GM19239 (cell line): ENCODE measurements at places on chromosomes 3 and 15.

- no peak for DNase-seq
Observed at GRCh38 chr3:117674321-117674720, 964.7 kb downstream of the TUSC7 start.

GRCh38 chr3:99878005-99878404 is 60.3 kb downstream of the CMSS1 start:
- DNase-seq, result no peak

DNA sequence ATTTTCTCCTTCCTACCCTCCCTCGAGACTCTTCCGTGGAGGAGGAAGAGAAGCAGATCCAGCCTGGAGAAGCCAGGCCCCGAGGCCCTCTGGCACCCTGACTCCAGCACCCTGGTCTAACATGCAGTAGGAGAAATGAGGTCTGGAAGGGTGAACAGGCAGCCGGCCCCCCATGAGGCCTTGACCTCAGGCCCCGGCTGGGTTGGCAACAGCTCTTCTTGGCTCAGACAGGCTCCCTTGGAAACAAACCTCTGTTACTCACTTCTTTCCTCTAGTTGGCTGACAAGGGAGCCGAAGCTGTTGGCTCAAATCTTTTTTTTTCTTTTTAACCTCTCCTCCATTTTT is 73.4 kb downstream of the CPN2 start:
- no peak for DNase-seq

GRCh38 chr3:117404141-117404540 is 694.6 kb downstream of the TUSC7 start:
- DNase-seq, result no peak

GRCh38 chr3:42713747-42714146 is 11.1 kb upstream of the HHATL start:
- no peak for DNase-seq

DNA sequence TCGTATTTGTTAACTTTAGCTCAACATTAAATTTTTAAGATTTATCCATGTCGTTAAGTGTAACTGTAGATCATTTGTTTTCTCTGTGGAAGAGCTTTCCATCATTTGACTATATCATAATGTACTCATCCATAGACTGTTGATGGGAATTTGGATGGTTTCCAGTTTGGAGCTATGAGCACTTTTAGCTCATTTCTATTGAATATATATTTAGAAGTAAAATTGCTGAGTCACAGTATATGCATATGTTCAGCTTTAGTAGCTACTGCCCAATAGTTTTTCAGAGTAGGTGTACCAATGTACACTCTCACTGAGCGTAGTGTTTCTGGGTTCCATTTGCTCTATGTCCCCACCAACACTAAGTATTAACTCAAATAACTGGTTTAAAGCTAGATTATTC is 263.0 kb downstream of the ULK4 start:
- DNase-seq, result no peak

- DNase-seq, result no peak
Observed at GRCh38 chr3:136353461-136353860, 103.3 kb downstream of the PCCB start.

GRCh38 chr3:59563966-59564365 is 514.1 kb upstream of the CFAP20DC start:
- no peak for DNase-seq

DNA sequence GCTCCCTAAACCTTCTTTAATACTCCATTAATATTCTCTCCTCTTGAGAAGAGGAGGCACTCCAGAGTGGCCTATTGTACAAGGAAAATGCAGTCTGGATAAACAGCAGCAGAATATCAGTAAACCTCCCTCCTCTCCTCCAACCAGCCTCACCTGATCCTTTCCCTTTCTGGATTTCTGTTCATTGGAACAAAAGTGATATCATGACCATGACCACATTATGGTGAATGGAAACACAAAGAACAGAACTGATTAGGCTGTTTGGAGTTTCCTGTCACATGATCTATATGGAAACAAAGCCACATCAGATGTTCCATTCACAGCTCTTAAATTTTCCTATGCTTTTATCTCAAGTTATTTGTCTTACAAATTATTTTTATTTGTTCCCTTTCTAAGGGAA is 14.6 kb downstream of the C2CD4B start:
- no peak for DNase-seq

- no peak for DNase-seq
Observed at GRCh38 chr3:197137751-197138150, 108.1 kb upstream of the MELTF start.

GRCh38 chr3:142086581-142087090 is 62.7 kb downstream of the TFDP2 start:
- no peak for DNase-seq

- DNase-seq, result no peak
Observed at GRCh38 chr3:59424268-59425010, 374.6 kb upstream of the CFAP20DC start.

GRCh38 chr15:85716261-85716660 is 78.5 kb downstream of the KLHL25 start:
- DNase-seq, result no peak

DNA sequence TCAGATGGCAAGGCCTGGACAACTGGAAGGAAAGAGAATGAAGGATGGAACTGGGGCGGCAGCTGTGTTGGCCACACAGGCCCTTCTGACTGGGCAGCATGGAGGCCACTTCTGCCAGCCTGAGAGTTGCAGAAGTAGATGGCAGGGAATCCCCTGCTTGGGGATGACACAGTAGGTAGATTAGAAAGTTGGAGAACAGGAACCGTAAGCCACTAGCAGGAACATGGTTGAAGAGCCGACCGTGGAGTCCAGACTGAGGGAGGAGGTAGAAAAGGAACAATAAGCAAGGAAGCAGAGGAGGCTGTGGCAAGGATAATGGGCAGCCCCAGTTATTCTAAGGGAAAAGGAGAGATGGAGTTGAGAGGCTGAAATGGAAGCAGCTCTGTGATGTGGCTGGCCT is 26.4 kb upstream of the ZNF774 start:
- no peak for DNase-seq

DNA sequence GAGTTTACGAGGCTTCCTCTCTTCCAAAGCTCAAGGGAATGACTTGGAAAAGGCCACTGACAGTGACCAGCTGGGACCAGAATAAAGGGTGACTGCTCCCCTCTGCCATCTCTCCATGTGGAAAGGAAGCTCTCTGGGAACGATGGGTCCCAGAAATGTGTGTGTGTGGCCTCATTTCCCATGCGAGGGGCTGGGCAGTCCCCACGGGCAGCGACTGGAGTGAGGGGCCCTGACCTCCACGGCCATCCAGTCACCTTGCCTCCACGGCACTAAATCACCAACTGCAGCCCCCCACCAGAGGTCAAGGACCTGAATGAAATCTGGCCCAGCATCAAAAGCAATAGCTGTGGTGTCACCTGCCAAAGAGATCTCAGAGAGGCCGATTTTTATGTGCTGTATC is 29.6 kb downstream of the RGMA start:
- DNase-seq, result no peak

DNA sequence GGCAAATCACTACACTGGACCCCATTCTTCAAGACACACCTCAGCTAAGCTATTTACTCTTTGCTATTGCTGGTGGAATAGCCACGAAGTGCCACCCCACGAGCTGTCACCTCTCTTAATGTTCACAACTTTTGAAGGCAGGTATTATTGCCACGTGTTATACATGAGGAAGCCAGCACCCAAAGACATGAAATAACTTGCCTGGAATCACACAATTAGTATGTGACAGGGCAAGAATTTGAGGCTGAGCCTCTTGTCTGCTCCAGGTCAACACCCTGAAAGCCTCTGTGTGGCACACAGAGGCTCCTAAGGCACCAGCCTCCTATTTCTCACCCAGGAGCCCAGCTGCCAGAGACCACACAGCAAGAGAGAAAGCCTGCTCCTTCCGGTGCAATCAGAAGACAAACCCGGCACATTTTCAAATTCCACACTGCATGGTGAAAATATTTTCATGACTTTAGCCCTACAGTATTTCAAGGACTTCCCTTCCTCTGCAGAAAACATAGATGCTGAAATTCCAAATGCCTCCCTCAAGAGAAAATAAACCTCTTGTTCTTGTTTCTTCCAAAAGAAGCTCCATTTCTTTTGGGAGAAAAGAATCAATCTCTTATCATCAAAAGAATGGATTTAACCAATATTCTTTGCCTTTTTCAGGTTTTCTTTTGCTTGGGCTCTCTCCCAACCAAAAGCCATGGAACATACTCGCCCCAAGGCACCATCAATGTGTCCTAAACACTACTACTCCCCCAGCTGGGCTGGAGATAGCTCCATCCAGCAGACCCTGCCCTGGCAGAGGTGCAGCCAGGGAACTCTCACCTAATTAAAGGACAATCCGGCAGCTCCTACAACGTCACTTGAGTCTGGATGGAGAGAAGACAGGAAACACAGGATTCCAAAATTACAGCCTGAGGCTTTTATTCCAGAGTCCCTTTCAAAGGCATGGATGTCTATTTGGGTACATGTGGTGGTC is 84.7 kb upstream of the THBS1 start:
- no peak for DNase-seq

GRCh38 chr3:84444726-84445521 is 513.9 kb upstream of the CADM2 start:
- DNase-seq, result no peak

GRCh38 chr3:62611541-62612240 is 238.3 kb upstream of the FEZF2 start:
- DNase-seq, result no peak

- no peak for DNase-seq
Observed at GRCh38 chr3:145089337-145089736, 1071.6 kb downstream of the PLOD2 start.

GRCh38 chr3:161559177-161559998 is 62.8 kb downstream of the OTOL1 start:
- no peak for DNase-seq

DNA sequence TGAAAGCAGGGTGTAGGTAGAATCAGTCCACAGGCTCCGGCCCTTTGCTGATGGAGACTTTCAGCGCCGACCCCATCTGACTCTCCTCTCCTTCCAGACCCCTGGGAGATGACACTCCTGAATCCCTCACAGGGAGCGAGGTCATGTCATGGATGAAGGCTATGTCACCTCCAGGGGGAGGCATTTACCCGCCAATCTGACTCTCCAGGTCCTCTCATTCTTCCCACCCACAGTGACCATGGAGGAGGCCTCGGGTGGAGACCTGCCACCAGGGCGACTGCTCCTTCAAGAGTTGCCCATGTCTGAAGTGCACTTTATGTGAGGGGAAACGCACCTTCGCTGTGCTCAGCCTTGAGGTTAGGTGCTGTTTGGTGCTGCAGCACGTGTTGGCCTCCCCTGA is 112.7 kb downstream of the KLF13 start:
- DNase-seq, result no peak

DNA sequence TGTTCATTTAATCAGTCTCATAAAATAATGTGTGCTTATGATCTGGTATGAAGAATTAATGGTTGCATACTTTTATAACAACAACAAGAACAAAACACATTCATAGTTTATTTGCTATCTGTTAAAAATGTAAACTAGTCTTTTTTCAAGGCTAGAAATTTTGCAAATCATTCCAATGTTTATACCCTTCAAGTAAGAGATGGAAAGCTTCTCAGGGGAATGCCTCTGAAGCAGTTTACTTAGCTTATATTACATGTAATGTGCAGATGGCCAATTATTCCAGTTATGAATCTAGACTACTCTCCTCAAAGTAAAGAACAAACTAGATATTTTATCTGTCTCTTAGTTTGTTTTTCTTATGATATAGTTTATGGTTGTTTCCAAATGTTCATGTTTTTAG is 575.4 kb downstream of the NAALADL2 start:
- DNase-seq, result no peak

DNA sequence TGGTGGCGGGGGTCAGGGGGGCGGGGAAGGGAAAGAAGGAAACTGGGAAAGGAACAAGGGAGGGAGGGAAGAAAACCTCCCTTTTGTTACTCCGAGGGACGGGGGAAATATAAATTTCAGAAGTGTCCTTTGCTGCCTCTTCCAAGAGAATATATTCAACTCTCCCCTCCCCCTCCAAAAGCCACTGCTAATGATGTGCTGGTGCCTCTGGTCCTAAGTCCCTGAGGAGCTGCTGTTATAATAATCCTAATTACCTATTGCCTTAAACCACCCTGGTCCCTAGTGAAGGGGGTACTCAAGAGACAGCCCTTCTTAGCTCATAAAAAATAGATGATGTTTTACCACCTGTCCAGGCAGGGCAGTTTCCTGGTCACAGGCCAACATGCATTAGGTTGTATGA is 118.3 kb upstream of the TRIM42 start:
- DNase-seq, result no peak

DNA sequence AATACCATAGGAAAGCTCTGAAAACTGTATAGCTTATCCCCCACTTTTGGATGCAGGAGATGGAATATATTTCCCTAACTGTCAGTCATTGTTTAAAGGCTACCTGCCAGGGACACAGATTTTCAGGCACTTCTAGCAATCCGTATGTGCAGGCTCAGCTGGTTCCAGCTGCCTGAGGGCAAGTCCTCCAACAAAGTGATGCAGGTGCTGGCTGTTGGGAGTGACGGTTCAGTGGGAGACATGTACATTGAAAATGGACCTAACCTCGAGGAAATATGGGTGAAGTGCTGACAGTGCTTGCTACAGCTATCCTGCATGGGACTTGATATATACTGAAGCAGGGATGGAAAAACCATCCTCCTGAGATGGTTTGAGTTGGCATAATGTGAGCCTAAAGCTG is 153.1 kb upstream of the GAP43 start:
- no peak for DNase-seq

GRCh38 chr3:114178770-114179368 is at the start of gene DRD3:
Gene DRD3 (minus strand): TSS chr3:114179052. CDS start chr3:114171992, 7,060 bp downstream.
- no peak for DNase-seq

DNA sequence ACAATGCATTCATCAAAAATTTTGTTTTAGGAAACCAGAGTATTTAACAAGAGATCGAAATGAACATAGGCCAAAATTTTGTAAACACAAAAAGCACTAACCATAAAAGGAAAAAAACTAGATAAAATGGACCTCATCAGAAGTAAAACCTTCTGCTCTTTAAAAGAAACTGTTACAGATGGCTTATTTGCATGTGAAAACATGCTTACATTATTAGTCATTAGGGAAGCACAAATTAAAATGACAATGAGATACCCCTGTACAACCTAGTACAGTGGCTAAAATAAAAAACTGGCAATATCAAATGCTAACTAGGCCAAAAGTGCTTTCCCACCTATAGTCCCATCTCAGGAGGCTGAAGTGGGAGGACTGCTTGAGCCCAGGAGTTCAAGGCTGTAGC is 19.3 kb downstream of the UBR1 start:
- no peak for DNase-seq

- DNase-seq, result no peak
Observed at GRCh38 chr3:46334741-46335478, 19.0 kb upstream of the CCR2 start.

GRCh38 chr3:3881050-3881449 is 81.8 kb downstream of the LRRN1 start:
- DNase-seq, result no peak

GRCh38 chr15:38868326-38869114 is 303.9 kb upstream of the RASGRP1 start:
- DNase-seq, result no peak

DNA sequence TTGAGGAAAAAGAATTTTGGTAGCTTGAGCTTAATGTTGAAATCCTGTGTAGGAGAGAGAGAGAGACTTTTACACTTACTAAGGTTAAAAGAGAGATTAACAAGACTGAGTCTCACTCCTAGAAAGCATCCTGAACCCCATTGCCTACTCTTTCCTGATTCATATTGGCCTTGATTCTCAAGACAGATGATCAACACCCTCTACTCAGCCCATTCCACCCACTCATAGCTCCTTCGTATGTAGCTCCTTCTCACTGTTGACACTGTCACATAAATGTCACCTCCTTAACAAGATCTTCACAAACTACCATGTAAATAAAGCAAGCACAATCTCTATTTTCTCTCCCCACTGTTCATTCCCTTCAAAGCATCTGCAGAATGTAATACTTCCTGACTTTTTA is 574.6 kb upstream of the LMCD1 start:
- DNase-seq, result no peak
